ENCODE measurements at places on chromosomes 3 and 15. TPM values are rescaled to one million over a fixed set of nuclear protein-coding genes. Genes with fewer than 3 reads are reported as not detected.

DNA sequence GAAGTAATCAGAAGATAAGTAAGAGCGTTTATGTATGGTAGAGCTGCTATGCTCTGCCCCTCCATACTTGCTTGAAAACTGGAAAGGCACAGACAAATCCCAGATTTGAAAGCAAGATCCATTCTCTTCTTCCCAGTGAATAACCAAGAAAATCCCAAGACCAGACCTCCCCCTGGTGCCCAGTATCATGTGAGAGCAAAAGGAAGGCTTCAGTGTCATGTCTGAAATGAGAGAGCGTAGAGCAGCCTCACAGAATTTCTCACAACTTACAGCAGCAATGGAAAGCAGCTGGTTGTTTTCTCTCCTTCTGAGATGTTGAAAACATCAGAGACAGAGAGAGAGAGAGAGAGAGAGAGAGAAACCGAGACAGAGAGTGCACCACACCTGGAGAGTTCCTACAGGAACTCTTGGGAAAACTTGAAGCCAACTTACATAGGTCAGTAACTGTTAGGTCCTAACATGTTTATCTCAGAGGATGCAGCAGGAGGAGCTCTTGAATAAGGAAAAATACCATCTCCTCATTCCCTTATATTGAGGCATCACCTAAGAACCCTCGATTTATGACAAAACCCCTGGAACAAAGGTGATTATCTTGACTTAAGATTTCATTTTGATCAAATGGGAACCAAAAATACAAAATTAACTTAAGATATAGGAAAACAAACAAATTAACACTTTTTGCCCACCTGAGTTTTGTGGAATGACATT lies 273.3 kb downstream of the NSUN3 start:
- DNase-seq, result no peak

- DNase-seq, result no peak
Measured at GRCh38 chr3:113617726-113618125, 78.7 kb downstream of the USF3 start.

GRCh38 chr3:130424837-130425236 lies 79.4 kb downstream of the COL6A5 start:
- no peak for DNase-seq

DNA sequence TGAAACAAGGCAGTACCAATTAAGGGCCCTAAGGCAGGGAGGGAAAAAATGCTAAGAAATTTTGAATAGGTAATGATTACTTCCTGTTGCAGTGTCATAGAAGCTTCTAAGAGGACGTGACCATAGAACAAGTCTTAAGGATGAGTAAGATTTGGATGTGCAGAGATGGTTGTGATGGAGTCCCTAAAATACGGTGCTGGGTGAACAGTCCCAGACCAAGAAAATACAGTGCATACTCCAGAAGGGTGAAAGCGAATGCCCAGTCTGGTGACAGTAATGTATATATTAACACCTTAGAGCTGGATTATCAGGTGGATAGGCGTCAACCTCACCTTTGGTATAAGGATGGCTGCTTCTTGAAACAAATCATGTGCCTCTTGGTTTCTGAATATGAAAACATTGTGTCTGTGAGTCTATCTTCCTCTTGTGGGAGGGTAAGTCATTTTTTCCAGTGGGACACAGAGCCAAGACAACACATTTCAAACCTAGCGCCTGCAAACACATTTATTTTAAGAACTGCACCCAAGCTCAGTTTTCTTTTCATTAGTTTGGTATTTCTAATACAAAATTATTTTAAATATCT lies 101.2 kb upstream of the TP63 start:
- no peak for DNase-seq

- no peak for DNase-seq
Measured at GRCh38 chr3:45362758-45363157, 25.6 kb upstream of the LARS2 start.

Gene GUCA1C
- not detected for total RNA-seq

DNA sequence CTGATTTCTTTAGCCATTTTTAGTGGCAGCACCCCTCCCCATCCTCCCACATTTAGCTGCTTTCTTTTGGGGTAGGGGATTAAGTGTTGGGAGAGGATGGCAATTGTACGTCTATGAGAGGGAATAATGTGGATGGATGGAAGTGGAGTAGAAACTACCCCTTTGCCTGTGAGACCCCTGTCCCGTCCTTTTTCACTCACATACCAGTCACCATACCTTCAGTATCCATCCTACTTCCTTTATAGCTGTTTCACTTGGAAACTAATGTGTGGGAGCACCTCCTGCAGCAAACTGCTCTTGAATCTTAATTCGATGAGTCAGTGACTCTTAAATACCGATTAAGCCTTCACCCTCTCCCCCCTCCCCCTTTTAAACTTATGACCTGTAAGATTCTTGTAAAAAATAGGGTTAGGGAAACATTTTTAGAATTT lies 730 bp downstream of the SPRED1 start:
- no peak for DNase-seq

GRCh38 chr15:92417716-92418115 lies 24.0 kb downstream of the ST8SIA2 start:
- DNase-seq, result no peak

DNA sequence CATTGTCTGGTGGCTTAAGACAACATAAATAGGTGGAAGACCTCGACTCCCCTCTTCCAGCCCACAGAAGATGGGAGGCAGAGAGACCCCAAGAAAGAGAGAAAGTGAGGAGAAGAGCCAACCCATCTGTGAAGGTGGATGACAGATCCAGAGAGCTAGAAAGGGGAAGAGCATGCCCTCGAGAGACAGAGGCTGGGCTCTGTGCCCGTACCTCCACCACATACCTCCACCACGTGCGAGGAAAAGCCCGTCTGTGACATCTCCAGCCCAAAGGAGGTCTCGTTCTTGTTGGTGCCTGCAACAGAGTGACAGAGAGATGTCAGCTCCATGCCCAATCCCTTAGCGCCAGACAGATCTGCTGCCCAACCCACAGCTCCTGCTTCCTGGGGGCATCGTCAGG lies 71.1 kb downstream of the FEM1B start:
- DNase-seq, result no peak

Data from mesothelial cell of epicardium (in vitro differentiated cells).